ENCODE measurements at places on chromosomes 4 and X.
A peak's percentile ranks its signal among the peaks of the same experiment; 100 is the strongest.

GRCh38 chrX:29478336-29479069 is 736.9 kb upstream of the MAGEB2 start:
- DNase-seq: no peak

- no peak for DNase-seq
Measured at GRCh38 chr4:173044340-173044739, 124.3 kb upstream of the GALNT7 start.

DNA sequence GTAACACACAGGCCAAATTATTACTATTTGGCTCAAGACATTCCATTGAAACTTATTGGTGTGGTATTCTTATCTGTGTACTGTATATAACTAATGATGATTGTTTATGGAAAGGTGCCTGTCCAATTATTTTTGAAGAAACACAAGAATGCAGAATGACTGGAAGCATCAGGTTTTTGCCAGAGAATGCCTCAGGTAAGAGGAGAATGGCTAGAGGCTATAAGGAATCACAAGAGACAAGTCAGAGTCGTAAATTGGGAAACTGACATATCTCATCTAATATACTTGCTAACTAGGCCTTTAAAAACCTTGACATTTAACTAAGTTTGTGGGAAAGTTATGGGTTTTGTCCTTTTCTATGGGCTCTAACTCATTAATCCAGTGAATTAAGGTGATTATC is 69.3 kb upstream of the TTC29 start:
- DNase-seq: no peak

DNA sequence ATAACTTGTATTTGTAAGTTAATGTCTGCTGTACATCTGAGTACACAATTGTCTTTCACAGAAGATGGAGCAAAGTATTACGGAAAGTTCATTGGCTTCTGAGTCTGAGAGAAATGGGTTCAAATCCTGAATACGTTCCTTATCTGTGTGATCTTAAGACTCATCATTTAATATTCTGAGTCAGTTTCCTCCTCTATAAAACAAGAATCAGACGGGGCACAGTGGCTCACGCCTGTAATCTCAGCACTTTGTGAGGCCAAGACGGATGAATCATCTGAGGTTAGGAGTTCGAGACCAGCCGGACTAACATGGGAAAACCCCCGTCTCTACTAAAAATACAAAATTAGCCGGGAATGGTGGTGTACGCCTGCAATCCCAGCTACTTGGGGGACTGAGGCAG is 57.8 kb downstream of the APBB2 start:
- no peak for DNase-seq

GRCh38 chr4:118798658-118799057 is 37.3 kb downstream of the SEC24D start:
- DNase-seq: no peak

GRCh38 chrX:98071331-98071730 is 1187.6 kb downstream of the RPA4 start:
- no peak for DNase-seq

GRCh38 chr4:3874028-3874415 is 107.8 kb downstream of the ADRA2C start:
- no peak for DNase-seq

DNA sequence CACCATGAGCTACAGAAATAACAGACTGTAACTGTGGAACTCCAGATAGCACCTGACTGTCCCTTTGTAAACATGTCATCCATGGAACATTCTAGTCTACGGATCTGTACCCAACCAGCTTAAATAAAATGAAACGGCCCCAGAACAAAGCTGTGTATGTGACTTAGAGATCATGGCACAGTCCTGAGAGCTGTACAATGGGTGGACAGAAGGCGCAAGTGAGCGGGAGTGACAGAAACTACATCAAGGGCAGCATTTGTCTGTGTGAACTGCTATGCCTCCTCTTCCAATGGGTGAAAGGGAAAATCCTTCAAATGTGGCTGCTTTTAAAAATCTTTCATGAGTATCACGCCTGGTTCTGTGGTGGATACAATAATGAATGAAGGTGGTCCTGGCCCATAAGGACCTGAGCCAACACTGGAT is 72.5 kb downstream of the FAT1 start:
- peak; percentile 86 for DNase-seq

GRCh38 chr4:142365391-142365790 is 480.7 kb downstream of the INPP4B start:
- DNase-seq: no peak

- no peak for DNase-seq
Measured at GRCh38 chr4:152988721-152989553, 52.8 kb downstream of the FHDC1 start.

- peak; percentile 9 for DNase-seq
Measured at GRCh38 chr4:48944252-48944651, 37.7 kb upstream of the OCIAD2 start.

GRCh38 chr4:68346461-68346860 is 3.4 kb downstream of the YTHDC1 start:
- DNase-seq: no peak

- peak; percentile 86 for DNase-seq
Measured at GRCh38 chrX:110322603-110323002, 4.7 kb upstream of the AMMECR1 start.

DNA sequence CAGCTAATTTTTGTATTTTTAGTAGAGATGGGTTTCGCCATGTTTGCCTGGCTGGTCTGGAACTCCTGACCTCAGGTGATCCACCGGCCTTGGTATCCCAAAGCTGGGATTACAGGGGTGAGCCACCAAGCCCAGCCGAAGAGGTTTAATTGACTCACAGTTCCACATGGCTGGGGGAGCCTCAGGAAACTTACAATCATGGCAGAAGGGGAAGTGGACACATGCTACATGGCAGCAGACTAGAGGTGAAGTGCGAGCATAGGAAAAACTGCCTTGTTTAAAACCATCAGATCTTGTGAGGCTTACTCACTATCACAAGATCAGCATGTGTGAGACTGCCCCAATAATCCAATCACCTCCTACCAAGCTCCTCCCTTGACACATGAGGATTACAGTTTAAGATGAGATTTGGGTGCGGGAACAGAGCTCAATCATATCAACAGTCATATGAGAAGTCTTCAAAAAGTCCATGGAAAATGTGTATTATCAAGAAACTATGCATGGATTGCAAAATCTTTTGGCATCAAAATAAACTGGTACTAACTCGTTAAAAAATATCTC is 25.8 kb upstream of the RPL39 start:
- DNase-seq: no peak

DNA sequence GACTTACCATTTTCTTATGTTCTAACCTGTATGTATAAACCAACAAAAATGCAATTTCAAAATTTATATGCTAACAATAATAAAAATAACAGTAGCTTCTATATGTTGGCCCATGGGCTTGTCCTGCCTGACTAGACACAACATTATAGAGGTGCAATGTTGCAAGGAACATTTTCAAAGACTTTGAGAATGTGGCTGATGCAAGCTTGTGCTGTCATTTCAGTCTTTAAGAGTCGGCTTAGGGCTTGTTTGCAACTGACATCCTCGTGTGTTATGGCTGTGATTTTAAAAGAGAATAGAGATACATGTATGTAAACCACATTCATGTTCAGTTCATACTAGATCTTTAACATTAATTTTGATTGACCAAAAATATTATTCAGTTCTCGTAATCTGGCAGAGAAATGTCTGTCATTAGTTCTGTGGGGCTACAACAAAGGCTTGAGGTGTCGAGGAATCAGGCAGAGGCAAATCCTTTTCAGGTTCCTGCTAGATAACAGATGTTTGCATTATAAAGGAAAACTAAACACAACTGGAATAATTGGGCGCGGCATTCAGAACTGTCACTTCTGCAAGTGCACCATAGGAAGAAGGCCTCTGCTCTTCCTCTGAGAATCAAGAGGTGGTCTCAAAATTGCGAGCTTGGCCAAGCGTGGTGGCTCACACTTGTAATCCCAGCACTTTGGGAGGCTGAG is 13.1 kb downstream of the TMSB4X start:
- DNase-seq: no peak

- DNase-seq: no peak
Measured at GRCh38 chr4:24337451-24338190, 246.7 kb downstream of the DHX15 start.

- DNase-seq: no peak
Measured at GRCh38 chrX:2220829-2221567, 279.8 kb downstream of the DHRSX start.

DNA sequence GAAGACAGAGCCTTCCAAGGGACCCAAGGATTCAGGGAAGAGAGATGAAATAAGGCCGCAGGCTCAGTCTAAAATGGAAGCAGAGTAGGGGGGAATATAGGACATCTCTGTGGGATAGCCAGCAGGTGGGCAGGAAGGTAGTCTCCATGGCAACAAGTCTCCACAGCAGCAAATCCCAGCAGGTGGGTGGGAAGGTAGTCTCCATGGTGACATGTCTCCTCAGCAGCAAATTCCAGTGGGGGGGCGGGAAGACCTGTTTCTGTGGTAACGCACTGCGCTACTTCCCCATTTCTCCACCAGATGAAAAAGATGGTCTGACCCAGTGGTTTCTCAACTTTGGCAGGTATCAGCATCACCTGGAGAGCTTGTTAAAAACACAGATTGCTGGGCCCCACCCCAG is 18.3 kb downstream of the NLGN3 start:
- no peak for DNase-seq

DNA sequence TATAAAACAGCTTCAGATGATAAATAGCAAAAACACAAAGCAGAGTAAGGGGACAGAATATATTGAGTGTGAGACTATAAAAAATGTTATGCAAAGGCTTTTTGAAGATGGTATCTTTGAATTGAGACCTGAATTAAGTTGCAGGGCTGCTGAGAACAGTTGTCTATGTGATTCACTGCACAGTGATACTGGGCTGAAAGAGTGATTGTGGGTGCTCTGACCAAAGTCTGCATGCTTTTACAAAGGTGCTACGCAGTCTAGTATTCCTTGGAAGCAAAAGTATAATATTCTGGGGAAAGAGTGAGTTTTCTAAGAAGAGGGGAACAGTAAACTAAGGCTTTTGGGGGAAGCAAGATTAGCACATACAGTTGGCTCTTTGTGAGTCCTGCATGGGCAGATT is 234.0 kb downstream of the ARHGAP10 start:
- DNase-seq: no peak

GRCh38 chr4:13190093-13190721 is 293.9 kb downstream of the RAB28 start:
- DNase-seq: no peak

GRCh38 chr4:118254368-118254767 is 98.4 kb downstream of the PRSS12 start:
- no peak for DNase-seq

DNA sequence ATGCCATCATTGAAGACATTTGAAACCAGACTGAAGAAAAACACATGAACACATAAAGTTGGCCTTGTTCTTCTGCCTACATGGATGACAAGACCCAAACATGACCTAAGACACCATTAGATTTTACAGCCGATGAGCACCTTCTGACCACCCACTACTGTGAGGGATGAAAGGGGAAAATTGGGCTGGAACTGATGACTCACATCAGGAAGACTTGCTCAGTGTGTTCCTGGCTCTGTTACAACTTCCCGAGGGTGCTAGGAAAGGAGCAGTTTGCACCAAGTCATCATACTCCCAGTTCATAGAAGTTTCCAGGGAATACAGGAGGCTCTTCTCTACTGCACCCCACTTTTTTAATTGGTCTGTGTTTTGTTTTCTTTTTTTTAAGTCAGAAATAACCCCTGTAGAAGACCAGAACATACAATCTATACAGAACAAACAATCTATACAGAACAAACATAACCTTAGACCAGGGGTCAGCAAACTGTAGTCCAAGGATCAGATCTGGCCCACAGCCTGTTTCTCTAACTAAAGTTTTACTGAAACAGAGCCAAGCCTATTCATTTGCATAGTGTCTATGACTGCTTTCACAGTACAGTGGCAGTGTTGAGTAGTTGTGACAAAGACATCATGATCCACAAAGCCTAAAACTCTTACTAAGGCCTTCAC is 25.3 kb downstream of the BTC start:
- no peak for DNase-seq

- DNase-seq: peak; percentile 76
Measured at GRCh38 chr4:15231265-15232091, 196.4 kb upstream of the C1QTNF7 start.

DNA sequence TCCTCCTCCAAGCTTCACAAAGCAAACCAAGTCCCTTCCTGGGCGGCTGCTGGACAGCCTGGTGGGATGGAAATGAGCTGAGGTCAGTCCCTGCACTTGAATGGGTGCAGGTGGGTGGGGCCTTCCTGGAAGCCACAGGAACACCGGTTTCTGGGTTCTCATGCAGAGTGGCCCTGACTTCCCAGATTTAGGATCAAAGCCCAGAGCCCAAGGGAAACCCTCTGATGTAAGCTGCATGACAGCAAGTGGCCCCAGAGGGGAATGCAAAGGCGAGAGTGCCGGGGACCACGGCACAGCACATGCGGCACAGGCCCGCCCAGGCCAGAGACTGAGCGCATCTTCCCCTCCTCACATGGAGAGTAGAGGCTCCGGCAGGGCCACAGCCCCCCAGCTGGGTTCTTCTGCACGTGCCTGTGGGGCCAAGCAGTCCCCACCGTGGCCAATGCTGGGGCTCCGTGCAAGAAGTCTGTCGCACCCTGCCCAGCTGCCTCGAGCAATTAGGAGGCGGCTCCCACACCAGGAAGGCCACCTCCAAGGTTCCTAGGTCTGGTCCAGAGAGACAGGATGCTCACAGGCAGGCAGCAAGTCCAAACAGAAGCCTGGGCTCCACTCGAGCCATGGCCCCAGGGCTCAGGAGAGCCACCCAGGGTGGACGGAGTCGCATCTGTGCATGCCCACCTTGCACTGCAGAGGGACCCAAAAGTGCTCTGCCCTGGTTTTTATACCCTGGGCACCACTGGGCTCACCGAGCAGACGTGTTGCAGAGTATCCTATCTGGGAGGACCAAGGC is 83.0 kb downstream of the HTRA3 start:
- DNase-seq: no peak

DNA sequence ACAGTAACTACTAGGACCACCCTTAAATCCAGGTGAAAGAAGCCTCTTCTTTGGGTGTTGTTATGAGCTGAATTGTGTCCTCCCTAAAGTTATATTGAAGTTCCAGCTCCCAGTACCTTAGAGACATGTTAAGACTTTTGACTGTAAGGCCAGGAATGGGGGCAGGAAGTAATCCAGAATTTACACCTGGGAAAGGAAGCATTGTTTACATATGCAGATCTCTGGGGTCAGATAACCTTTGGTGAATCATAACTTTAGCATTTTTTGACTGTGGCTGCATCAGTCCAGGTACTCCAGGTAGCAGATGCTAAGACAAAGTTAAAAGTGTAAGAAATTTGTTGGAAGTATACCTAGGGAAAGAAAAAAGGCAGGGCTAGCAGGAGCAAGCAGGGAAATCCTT is 104.9 kb upstream of the CENPE start:
- no peak for DNase-seq
